ENCODE measurements at places on chromosomes 12 and 14. TPM values are rescaled to one million over a fixed set of nuclear protein-coding genes. Genes with fewer than 3 reads are reported as not detected.
A peak's percentile ranks its signal among the peaks of the same experiment; 100 is the strongest.

- DNase-seq = no peak
Measured at GRCh38 chr12:119052001-119052400, 70.7 kb downstream of the SRRM4 start.

- DNase-seq = no peak
Measured at GRCh38 chr12:118763234-118763633, 218.1 kb upstream of the SRRM4 start.

Gene WNT1
- total RNA-seq = not detected

DNA sequence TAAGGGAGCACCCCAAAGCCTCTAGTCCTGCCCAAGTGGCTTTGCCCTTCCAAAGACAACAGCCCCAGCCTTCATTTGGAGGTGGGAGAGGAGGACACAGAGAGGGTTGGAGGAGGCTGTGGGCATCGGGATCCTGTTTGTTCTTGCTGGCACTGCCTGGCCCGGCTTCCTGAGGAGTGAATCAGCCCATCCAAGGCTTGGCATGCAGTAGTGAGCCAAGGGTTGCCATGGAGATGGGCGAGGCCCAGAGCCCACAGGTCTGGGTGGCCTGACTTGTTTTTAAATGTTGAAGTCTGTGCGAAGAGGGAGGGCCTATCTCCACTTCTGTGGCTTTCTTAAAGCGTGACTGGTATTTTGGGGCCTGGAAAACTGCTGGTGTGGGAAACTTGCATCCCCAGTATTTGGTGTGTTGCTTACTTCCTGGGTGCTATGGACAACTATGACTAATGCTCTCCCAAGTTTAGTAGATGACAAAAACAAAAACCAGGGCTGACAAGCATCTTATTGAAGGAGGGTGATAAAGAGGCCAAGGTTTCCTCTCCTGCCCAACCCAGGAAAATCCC lies 15.8 kb downstream of the CD9 start:
- DNase-seq = peak; percentile 93

GRCh38 chr12:65962921-65963861 lies 138.9 kb downstream of the HMGA2 start:
- DNase-seq = no peak

DNA sequence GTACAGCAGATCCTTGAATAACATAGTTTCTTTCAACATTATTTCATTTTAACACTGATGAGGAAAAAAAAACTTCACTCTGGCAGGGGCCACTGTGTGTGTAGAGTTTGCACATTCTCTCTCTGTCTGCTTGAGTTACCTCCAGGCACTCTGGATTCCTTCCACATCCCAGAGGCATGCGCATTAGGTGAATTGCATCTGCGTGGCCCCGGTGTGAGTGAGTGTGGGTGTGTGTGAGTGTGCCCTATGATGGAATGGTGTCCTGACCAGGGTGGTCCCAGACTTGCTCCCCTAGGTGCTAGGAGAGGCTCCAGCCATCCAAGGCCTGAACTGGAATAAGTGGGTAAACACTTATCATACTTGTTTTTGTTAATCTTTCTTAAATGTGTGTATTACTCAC lies 90.6 kb upstream of the LRIG3 start:
- no peak for DNase-seq

DNA sequence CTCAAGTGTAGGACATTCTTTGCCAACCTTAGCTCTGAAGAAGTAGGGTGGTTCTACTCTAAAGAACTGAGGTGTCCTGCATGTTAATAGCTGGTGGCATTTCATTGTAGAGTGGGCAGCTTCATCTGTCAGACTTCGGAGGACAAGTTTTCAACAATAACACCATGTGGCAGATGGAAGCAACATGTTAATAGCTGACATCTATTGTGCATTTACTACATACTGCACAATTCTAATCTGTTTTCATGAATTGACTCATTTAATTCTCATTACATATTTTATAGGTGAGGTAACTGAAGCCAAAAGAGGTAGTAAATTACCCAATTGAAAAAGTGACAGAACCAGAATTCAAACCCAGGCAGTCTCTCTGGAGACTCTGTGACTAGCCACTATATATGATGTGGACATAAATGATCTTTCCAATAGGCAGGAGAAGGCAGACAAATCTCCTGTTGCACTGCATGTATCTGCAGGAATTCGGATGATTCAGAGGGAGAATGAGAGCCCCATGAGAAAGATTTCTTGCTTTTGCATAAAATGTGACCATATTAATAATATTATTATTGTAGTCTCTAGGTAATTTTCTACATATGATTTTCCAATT lies 137.2 kb upstream of the E2F7 start:
- DNase-seq = no peak

DNA sequence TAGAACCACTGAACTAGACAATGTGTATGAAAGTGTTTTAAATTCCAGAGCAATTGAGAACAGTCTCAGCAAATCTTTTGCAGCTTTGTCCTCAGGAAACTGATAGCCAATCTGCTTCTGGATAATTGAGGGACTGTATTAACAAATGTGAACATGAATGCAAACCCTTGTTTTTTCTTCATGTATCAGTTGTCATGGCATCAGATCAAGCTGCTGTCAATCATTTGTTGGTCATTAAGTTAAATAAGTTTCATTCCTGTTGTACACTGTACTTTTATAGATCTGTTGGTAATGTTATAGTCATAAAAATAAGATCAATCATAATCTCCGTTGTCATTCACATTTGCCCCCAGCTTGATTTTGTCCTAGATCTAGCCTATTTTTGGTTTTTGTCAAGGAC lies 65.5 kb upstream of the RFX4 start:
- DNase-seq = no peak

Gene SMOC1
- total RNA-seq = not detected

Gene PMCH
- not detected for total RNA-seq

Gene REP15
- total RNA-seq = 3.2 TPM

DNA sequence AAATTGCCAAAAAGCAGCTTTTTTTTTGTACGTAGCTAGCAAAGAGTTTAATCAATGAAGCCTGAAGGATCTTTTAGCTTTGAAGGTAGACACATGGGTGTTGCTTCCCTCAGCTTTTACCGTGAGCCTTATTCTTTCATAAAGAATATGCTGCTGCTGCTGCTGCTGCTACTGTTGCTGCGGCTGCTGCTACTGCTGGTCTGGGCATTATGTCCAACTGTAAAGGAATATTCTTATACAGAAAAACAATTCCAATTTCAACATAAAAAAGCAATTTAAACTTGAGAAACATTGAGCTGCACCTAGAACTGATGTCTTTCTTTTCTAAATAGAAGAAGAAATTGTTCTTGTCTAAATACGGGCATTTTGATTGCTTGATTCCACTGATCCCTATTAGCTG lies 38.9 kb upstream of the PPP1R12A start:
- no peak for DNase-seq

DNA sequence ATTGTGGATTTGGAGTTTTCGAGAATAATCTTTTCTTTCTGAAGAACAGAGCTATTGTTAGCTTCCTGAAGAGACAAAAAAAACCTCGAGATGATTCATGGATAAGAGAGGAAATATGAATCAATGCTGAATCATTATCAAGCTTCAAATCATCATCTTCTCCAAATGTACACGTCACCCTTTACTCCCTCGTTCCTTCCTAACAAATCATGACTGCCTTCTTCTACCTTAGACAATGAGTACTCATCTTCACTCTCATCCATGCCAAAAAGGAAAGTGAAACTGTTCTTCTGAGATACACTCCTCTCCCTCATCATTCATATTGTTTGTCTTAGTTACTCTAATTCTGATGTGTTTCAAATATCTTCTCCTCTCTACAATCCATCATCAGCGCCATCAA lies 1115.8 kb upstream of the ATXN7L3B start:
- peak; percentile 49 for DNase-seq

- no peak for DNase-seq
Measured at GRCh38 chr14:99672506-99673304, 11.4 kb upstream of the CYP46A1 start.

GRCh38 chr14:28116716-28117115 lies 649.9 kb upstream of the FOXG1 start:
- DNase-seq = no peak

DNA sequence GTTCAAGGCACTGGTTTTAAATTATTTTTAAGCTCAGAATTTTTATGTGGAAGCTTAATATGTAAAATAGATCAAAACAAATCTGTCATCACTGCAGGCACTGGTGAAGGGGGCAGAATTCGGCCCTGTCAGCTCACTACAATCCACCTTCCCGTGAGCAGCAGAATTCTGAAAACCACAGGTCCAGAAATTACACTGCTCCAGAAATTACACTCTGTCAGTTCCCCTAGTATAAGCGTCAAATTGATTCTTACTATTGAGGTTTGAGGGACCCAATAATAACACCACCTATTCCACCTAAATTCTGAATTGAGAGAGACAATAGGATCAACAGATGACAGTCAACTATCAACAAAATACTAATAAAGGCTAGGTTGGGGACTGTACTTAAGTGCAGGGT lies 245.5 kb downstream of the PHLDA1 start:
- no peak for DNase-seq

Gene SPIC
- total RNA-seq = not detected

- DNase-seq = no peak
Measured at GRCh38 chr14:31128601-31129526, 78.7 kb downstream of the HECTD1 start.

Gene CD4
- total RNA-seq = 0.11 TPM

Gene HOXC6
- 0.12 TPM for total RNA-seq

Gene SLC5A8
- not detected for total RNA-seq

- no peak for DNase-seq
Measured at GRCh38 chr12:68342966-68343365, 10.8 kb upstream of the MDM1 start.

Gene SMCO3
- total RNA-seq = 0.14 TPM

DNA sequence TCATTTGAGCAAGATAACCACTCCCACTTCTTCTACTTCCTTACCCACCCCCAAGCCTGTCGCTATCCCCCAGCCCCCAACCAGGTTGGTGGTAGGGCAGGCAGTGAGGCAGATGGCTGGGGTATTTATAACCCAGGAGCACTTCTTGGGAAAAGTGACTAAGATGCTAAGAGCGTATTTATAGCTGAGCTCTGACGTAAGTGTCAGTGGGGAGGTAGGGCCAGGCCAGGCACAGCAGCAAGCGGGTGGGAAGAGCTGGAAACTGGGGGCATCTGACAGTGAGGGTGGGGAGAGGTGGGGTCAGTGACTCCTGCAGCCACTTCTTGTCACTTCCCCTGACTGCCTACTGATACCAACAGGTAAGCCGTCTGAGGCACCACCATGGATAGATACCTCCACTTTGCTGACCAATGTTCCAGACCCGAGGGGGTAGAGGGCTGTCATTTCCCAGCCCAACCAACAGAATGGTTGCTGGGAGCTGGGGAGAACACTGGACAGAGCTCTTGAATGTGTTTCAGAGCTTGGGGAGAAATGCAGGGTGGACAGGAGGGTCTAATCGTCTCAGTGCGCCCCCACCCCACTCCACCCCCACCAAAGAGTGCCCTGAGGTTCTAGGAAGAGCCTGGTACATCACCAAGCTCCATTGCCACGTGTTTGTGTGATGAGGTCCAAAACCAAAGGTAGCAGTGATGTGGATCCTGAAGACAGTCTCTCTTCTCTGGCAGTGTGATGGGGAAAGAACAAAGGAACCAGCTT lies 2.7 kb upstream of the INHBE start:
- DNase-seq = peak; percentile 84

DNA sequence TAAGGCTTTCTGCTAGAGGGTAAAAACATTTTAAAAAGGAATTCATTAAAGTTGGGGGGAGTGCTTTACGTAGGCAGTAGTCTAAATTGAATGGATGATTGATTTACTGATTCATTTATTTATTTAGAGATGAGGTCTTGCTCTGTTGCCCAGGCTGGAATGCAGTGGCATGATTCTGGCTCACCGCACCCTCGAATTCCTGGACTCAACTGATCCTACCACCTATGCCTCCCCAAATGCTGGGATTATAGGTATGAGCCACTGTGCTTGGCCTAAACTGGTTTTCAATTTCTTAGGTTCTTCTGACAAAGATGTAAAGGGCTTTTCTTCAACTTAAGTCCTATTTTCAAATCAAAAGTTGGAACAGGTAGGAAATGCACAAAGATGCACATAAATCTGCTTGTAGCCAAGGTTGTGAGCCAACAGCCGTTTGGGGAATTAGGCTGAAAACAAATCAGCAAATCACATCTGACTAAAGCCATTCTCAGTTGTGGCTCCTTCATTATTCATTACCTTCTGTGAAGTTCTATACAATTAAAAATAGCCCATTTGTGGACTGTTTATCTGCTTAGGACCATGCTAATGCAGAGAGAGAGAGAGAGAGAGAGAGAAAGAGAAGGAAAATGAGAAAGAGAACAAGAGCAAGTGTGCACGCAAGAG lies 218.0 kb downstream of the PPM1H start:
- no peak for DNase-seq
